Activated CD4-positive, alpha-beta memory T cell treated with anti-CD3 and anti-CD28 coated beads, Interleukin-2, amount 10 ng/mL, durations not matched to agents 7 days and 5 days (primary cell): ENCODE measurements at places on chromosomes 12 and 14. TPM values are rescaled to one million over a fixed set of nuclear protein-coding genes. Genes with fewer than 3 reads are reported as not detected.

Gene PZP
- total RNA-seq, result not detected

Gene KRT6C
- total RNA-seq, result not detected

Gene CACNA1C
- total RNA-seq, result 0.30 TPM

DNA sequence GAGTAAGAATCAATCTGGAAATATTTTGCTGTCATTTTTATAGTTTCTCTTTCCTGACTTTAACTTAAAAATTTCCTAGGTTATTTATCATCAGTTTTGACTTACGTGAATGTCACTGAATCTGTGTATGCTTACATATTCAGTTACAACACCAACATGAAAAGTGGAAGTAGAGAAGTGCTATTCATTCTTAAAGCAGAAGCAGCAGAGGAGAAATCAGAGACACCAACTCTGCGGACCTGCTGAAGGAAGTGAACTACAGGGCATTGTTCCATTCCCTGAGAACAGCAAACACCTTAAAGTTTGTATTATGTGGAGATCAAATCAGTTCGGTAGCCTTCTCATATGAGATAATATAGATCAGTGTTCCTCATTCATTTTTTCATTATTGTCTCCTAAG is 34.1 kb downstream of the RAD51B start:
- peaks cover 4% of the 10 kb centered on the region for H3K36me3 ChIP-seq
- H3K27me3 ChIP-seq, result no peaks in the 10 kb centered on the region
- H3K4me3 ChIP-seq, result no peak overlapping the region
- H3K4me1 ChIP-seq, result peaks cover 2% of the 10 kb centered on the region
- H3K27ac ChIP-seq, result no peak overlapping the region
- DNase-seq, result no peak

GRCh38 chr12:104519190-104520019 is 62.7 kb downstream of the CHST11 start:
- peaks cover 73% of the 10 kb centered on the region for H3K4me1 ChIP-seq
- peak overlapping the region; percentile 50 for H3K27ac ChIP-seq
- no peaks in the 10 kb centered on the region for H3K27me3 ChIP-seq
- no peak overlapping the region for H3K4me3 ChIP-seq
- peaks cover 31% of the 10 kb centered on the region for H3K36me3 ChIP-seq
- DNase-seq, result peak; percentile 61

GRCh38 chr14:51457843-51458562 is 193.7 kb upstream of the FRMD6 start:
- H3K36me3 ChIP-seq, result no peaks in the 10 kb centered on the region
- peaks cover 4% of the 10 kb centered on the region for H3K27me3 ChIP-seq
- DNase-seq, result no peak
- no peak overlapping the region for H3K27ac ChIP-seq

- no peak overlapping the region for H3K27ac ChIP-seq
- no peak for DNase-seq
- H3K27me3 ChIP-seq, result no peaks in the 10 kb centered on the region
- peaks cover 14% of the 10 kb centered on the region for H3K4me1 ChIP-seq
- H3K36me3 ChIP-seq, result no peaks in the 10 kb centered on the region
These were observed 649.6 kb downstream of the BCL11B start for GRCh38 chr14:98622208-98623051.

GRCh38 chr12:62426089-62426488 is 40.5 kb upstream of the MON2 start:
- no peaks in the 10 kb centered on the region for H3K4me1 ChIP-seq
- H3K27me3 ChIP-seq, result peaks cover 26% of the 10 kb centered on the region
- H3K36me3 ChIP-seq, result no peaks in the 10 kb centered on the region
- DNase-seq, result no peak
- no peak overlapping the region for H3K4me3 ChIP-seq
